PC-3 (cell line): ENCODE measurements at places on chromosomes 4 and X. TPM values are rescaled to one million over a fixed set of nuclear protein-coding genes. Genes with fewer than 3 reads are reported as not detected.

RBM3 gene
- total RNA-seq, result 375 and 389 TPM in 2 replicates

WWC2 gene
- 15.8 and 40.2 TPM in 2 replicates for total RNA-seq

ASMT gene
- not detected in 2 replicates for total RNA-seq

ATRX gene
- total RNA-seq, result 64.0 and 73.0 TPM in 2 replicates

ZNF674 gene
- total RNA-seq, result 8.2 and 9.0 TPM in 2 replicates

ANOS1 gene
- total RNA-seq, result 1.8 and 3.5 TPM in 2 replicates

GUCY1B1 gene
- total RNA-seq, result 3.1 and 4.4 TPM in 2 replicates

PGAM4 gene
- not detected in 2 replicates for total RNA-seq

RASGEF1B gene
- total RNA-seq, result 1.4 TPM in 2 replicates

HSPA4L gene
- 8.7 and 9.2 TPM in 2 replicates for total RNA-seq
